T follicular helper cell (primary cell): ENCODE measurements at places on chromosomes 5 and 9.
A peak's percentile ranks its signal among the peaks of the same experiment; 100 is the strongest.

- DNase-seq: peak; percentile 44
These were observed 544 bp upstream of the ERCC6L2 start for GRCh38 chr9:95874989-95875304.

GRCh38 chr5:113939988-113940387, 421.9 kb upstream of the KCNN2 start:
- DNase-seq: no peak

DNA sequence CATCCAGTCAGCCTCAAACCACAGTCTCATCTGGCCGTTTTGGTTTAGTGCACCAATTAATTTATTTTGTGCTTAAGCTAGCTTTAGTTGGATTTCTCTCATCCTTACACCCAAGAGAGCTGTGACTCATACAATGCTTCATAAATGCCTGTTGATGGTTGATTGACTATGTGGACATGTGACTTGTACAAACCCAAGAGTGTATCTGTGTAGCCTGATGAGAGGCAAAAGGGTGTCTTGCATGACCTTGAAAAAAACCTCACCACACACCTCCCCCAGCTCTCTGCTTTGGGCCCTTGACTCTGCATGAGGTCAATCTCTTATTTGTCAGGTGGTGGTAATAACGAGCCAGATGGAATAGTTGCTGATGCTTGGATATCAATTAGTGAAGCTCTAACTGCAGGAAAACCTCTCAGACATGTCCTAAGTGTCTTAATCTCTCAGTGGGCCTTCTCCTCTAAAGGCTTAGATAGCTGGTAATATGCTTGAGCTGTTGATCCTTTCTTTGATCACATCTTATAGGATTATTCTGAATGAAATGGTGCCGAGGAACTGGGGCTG, 10.6 kb upstream of the GLRA1 start:
- no peak for DNase-seq

GRCh38 chr9:100066539-100066938, 32.3 kb downstream of the ERP44 start:
- no peak for DNase-seq

- no peak for DNase-seq
These were observed 18.6 kb downstream of the ANXA6 start for GRCh38 chr5:151139015-151139414.

- no peak for DNase-seq
These were observed 17.8 kb upstream of the COL15A1 start for GRCh38 chr9:98925956-98926355.

DNA sequence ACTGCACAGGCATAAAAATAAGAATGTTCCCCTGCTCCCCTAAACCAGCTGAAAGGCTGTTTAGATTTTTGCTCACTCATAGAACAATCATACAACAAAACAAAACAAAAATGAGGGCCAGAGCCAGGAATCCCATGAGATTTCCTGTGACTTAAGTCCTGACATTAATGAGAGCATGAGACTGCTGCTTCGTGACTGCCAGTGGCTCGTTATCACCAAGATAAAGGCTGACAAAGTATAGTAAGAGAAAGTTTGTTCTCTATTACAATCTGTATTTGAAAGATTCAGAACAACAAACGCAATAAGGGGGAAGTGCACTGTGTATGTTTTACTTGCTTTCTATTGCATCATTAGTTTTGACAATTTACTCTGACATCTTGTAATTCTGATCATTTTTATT, 837.1 kb upstream of the C9orf72 start:
- no peak for DNase-seq

DNA sequence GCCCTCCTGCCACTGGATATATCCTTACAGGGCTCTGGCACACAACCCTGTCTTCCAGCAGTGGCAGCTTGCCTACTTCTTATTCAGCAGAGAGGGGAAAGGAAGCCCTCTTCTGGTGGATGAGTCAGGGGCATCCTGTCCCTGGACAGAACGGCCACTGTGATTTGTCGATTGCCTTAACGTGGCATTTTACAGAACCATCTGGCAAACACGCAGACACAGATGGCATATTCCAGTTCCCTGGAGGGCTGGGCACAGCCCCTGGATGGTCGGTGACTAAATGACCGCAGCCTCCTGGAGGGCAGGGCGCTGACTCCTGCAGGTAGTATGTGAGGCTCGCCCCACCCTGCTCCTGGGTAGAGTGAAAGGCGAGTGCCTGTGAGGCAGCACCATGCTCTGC, 62.1 kb downstream of the DCP2 start:
- DNase-seq: no peak
